ENCODE measurements at places on chromosomes 5 and 9.

DNA sequence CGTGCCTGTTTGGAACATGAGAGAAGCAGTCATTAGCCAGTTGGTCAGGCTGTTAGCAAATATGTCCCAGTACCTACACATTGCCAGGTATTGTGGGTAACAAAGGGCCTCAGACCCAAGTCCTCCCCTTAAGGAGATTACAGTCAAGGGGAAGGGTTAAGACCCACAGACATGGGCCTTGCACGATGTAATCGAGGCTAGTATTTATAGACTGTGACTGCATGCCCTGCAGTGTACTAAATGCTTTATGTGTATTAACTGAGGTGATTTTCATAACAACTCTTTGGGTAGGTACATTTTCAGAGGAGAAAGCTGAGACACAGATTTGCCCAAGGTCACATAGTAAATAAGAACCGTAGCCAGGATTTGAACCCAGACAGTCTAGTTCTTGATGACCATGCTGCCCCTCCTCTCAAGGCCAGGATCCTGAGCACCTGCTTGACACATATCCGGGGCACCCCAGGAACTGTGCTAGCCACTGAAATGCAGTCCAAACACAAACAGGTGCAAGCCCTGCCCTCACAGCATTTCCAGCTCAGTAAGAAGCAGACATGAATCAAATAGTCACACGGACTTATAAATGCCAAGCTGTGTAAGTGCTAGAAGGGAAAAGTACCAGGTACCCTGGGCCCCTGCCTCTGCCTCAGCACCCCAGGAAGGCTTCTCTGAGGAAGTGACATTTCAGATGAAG lies 32.0 kb upstream of the GRPEL2 start:
- DNase-seq: no peak

DNA sequence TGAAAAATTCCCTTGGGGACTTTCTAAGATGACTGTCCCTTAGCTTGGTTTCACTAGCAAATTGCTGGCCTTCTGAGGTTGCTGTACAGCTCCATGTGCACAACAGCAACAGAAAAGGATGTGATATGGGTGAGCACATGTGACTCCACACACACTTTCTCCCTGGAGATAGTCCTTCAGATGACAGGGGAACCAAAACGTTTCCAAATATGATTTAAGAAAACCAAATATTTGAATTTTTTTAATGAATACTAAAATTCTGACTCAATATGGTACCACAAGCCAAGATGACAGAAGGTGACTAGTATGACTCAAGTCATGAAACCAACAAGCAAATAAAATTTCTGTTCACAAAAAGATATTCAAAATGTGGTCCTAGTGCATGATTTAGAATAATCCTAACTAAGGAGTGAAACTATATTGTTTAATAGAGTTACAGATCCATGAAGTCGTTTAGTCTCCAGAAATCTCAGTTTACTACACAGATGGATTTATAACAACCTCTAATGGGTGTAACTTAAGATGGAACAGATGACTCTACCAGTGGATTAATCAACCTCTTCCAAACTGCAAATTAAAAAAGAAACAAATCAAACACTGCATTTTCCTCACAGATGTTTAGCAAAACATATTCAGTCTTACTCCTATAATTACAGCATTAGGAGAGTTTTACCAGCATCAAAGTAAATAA lies 144.8 kb upstream of the PIK3R1 start:
- DNase-seq: no peak

- DNase-seq: no peak
These were observed 414.1 kb upstream of the CLINT1 start for GRCh38 chr5:158273035-158273434.

- no peak for DNase-seq
These were observed 282.4 kb upstream of the RPS23 start for GRCh38 chr5:82560561-82560960.

DNA sequence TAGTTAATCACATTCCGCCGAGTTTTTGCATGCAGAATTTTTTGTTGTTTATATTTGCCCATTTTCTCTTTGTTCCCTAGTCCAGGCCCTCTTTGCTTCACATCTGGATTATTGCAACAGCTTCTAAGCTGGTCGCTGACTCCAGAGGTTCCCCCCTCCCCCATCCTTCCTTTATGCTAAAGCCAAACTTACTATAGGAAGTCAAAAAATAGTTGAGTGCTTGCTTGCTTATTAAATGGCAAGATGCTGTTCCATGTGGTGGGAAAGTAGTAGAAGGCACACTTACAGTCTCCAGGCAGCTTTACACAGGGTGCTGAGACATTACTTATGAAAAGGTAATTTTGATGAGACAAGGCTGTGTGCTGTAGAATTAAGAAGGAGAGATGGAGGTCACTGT lies 1.3 kb downstream of the ZBTB34 start:
- no peak for DNase-seq

GRCh38 chr5:61277190-61277589 lies 54.9 kb upstream of the ZSWIM6 start:
- no peak for DNase-seq

DNA sequence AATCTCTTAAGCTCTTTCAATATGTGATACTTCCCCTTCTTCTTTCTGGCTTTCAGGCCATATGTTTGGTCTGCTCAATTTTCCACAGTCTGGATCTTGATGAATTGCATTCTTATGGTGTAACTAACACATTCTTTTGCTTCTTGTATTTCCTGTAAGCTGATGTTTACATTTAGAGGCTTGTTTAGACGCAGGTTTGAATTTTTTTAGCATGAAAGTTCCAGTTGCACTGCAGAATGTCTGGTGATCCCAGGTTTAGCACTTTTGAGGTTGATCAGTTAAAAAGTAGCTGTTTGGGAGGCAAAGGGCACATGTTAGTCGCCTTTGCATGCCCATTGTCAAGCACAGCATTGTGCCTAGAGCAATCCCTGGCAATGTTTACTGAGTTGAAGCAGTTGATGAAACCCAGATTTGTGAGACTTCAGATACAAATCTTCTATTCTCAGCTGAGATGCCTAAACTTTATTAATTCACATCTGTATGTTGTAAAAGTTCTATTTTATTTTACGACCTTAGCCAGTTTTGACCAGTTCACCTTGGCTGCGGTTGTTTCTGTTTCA lies 59.6 kb upstream of the SPATA31C2 start:
- peak; percentile 91 for DNase-seq

DNA sequence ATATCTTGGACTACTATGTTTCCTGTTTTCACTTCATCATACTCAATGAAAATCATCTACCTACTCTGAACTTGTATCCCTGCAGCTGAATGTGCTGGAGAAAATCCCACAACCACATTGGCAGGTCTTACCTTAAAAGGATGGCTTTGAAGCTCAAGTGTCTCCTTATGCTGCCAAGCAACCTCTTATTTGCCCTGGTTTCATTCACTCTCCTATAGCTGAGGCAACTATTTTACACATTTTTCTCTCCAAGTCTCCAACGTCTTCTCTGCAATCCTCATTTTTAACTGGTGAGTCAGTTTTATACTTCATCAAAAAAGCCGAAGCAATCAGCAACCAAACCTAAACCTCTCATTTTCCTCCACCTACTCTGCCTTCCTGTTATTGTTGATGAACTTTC lies 49.7 kb downstream of the POU4F3 start:
- peak; percentile 84 for DNase-seq

GRCh38 chr9:89745601-89746376 lies 141.0 kb downstream of the GADD45G start:
- DNase-seq: no peak

DNA sequence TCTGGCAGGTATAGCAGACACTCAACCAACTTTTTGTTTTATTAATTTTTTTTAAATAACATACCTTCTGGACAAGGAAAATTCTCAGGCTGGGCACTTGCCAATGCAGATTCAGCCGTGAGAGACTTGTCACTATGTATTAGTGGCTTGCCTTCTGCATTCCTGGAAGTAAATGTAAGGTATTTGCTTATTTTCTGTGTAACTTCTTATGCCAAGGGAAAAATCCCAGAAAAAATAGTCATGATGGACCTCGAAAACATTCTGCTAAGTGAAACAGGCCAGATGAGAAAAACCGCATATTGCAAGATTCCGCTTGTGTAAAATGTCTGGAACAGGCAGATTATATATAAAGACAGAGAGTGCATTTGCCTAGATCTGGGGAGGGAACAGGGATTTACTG lies 260.3 kb upstream of the DAPK1 start:
- no peak for DNase-seq

- no peak for DNase-seq
These were observed 29.9 kb upstream of the MEGF10 start for GRCh38 chr5:127260686-127261085.

- DNase-seq: peak; percentile 57
These were observed 52.0 kb upstream of the TJP2 start for GRCh38 chr9:69122082-69122548.

- peak; percentile 91 for DNase-seq
These were observed 6.2 kb upstream of the PDLIM4 start for GRCh38 chr5:132251220-132251725.

DNA sequence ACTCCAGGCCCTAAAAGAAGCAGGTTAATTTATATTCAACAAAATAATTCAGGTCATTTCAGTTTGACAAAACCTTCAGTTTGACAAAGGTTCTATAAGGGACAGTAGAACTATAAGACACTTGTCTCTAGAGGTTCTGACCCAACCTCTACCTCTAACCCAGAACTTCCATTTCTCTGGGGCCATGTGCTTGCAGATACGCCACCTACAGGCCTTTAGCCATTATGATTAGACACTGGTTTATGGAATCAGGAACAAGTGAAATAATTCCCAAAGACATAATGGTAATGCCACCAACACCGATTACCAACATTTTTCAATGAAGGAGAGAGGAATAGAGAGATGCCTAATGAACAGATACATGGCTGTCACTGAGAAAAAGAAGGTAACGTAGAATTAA lies 733.9 kb downstream of the PRELID2 start:
- DNase-seq: no peak

DNA sequence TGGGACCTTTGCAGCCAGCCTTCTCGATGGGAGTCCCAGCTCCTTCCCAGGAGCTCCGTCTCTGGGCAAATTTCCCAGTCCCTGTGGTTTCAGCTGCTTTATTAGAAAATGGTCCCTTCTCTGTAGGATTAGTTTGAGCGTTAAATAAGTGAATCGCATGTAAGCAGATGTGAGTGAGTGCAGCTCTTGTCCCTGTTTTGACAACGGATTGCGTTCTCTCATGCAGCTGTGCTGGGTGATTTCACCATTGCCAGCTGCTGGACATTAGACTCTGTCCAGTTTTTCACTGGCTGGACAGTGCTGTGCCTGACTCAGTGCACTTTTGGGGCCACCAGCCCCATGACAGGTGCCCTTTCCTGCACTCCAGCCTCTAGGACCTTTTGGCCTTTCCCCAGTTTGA lies 11.6 kb upstream of the CEL start:
- no peak for DNase-seq

DNA sequence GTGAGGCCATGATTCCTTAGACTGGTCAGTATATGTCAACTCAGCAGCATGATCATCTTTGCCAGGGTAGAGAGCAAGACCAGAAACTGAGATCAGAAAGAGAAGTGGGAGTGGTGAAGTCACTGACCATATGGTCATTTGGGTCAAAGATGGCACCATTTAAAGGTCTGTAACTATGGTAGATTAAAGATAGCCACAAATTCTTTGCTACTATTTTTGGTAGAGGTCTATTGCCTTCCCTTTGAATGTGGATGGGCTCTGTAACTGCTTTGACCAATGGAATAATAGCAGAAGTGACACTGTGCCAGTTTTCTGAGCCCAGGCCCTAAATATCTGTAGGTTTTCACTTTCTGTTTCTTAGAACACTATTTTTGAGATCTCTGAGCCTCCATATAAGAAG lies 117.6 kb downstream of the PCSK1 start:
- DNase-seq: no peak

- DNase-seq: no peak
These were observed 883.6 kb upstream of the C9orf72 start for GRCh38 chr9:28456861-28457260.

- peak; percentile 8 for DNase-seq
These were observed 49.7 kb downstream of the ACTBL2 start for GRCh38 chr5:57432876-57433275.

DNA sequence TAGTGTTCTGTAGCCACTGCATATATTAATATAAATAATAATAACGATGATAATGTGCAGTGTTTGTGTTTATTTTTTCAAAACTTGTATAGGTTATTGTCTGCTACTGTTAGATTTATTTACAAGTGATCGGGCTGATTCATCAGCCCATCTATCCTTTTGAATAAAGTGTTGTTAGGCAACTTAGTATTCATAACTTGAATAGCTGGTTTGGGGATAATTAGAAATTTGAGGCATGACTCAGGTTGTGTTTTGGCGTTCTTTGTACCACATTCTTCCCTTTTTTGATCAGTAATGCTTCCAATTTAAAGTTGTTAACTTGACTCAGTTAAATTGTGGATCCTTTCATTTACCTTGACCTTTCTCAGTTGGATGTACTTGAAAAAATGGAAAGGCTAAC lies 69.7 kb downstream of the FOCAD start:
- DNase-seq: no peak

- DNase-seq: no peak
These were observed 2.0 kb downstream of the ENHO start for GRCh38 chr9:34520505-34521385.

- DNase-seq: no peak
These were observed 117.5 kb upstream of the NR5A1 start for GRCh38 chr9:124624735-124624992.

DNA sequence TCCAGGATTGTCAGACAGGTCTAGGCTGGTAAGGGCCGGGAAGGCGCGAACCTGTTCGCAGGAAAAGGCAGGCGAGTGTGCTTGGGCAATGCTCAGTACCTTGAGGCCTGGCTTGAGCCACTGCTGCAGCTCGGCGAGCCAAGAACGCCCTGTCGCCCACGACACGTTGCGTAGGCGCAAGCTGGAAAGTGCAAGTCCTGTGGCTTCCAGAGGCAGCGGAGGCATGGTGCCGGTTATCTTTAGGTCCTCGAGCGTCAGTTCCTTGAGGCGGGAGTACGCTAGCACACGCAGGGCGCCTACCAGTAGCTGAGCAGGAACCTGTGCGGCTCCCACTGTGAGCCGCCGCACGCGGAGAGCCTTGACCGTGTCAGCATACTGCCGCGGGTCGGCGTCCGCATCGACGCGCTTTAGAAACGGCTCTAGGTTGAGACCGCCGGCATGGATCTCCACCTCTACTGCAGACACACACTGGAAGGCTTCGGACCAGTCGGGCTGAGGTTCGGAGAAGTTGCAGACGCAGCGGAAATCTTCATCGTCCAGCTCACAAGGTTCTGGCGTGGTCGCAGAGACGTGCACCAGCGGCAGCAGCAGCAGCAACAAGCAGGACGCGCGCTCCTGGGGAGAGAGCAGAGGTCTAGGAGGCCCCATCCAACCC lies 482 bp downstream of the CD14 start:
- DNase-seq: no peak

DNA sequence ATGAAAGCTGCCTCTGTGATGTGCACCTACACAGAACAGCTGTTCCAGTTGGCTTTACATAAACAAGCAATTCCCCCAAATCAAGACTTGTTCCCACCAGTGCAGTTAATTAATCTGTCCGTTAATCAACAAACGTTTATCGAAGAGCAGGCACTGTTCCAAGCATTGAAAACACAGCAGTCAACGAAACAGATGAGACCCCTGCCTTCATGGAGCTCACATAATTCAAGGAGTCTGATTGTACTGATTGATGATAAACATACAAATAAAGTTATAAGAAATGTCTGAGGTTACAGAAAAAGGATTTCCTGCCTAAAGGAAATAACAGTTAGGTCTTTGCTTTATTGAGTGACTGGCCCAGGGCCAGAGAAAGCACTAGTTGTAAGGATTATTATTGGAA lies 26.2 kb upstream of the PCSK5 start:
- no peak for DNase-seq

Measured in A172 (cell line).